ENCODE measurements at places on chromosomes 4 and X.
A peak's percentile ranks its signal among the peaks of the same experiment; 100 is the strongest.

DNA sequence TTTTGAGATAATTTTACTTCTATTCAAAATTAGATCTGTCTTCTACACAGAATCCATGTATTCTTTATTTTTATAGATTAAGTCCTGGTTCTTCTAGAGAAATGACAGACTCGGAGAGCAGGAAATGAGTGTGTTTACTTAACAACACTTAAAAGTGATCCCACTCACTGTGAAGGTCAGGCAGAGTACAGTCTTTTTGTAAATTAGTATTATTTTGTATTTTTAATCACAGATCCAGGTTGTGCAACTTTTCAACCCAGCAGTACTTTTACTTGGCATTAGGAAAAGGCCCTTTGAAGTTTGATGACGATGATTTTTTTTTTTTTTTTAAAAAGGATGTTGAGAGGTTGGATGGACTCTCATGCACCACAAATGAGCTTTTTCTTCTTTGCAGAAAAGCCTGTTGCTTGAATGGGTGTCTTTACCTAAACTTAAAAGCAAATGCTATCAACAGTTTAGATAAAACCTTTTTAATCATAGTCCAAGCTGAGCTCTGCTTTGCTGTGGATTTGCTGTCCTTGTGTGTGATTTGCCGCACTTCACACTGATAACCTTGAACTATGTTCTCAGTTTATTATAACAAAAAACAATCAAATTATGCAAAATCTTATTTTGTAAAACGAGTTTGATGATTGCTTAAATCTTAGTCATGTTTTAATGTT lies 114.1 kb downstream of the MXRA5 start:
- no peak for DNase-seq

GRCh38 chr4:78764498-78764961 lies 11.6 kb upstream of the BMP2K start:
- DNase-seq, result no peak

- no peak for DNase-seq
These were observed 125.3 kb upstream of the PABPC4L start for GRCh38 chr4:134326866-134327265.

DNA sequence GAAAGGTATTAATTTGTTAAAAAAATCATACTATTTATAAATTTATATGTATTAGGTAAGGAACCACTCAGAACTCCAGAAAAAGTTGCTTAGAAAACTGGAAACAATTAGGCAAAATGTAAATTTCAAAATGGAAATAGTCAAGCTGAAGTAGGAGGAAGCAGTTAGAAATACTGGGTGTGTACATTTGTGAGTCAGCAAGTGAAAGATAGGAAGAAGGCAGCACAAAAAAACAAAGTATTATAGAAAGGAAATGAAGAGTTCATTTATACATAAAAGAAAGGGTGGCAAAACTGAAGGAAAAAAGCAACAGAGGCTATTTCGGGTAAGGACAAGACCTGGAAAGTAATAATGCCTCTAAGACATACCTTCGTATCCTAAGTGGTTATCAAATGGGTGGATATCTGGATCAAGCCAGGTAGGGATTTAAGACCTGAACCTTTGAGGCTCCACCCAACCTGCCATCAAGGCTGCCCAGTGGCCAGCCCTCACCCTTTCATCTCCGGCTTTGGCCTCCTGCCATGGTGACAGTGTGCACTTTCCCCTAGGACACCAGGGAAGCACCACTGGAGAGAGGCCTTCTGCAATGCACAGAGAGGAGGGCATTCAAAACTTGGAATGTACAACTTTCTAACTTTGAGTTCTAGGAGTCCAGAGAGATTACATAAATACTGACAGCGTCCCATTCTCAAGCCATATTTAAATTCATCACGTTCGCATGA lies at the start of gene LRRC66:
TSS of gene LRRC66 (minus strand) at position 428 of the 722 bp plus-strand sequence. CDS start 2,750 bp downstream, outside the sequence.
- DNase-seq, result no peak

GRCh38 chrX:151970027-151970426 lies 4.4 kb downstream of the GABRE start:
- DNase-seq, result no peak

GRCh38 chrX:13506574-13506973 lies 62.8 kb upstream of the EGFL6 start:
- peak; percentile 53 for DNase-seq

DNA sequence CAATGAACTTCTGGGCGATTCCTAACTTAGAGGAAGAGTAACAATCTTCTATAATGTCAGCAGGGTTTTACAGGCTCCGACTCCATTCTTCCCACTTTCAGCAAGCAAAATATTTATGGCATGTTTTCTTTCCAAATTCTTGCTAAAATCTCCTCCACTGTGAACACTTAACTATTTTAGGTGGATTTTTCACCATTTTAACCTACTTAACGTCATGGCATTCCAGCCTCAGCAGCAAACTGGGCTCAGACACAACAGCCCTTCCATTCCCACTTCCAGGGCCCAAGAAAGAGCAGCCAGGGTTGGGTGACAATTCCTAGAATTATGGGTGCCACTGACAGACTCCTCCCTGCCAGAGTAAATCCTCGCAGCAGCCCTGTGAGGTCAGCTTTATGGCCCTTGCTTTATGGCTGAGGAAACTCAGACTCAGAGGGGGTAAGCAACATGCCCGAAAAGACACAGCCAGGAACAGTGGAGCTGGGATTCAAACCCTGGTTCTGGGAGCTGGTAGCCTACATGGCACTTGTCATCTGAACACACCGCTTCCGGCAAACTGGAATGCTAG lies 112.8 kb upstream of the MAP3K15 start:
- DNase-seq, result no peak

Data from CD4-positive, alpha-beta T cell treated with Interferon alpha-2 for 1 hour (primary cell).